ENCODE measurements at places on chromosomes 1 and 21.
A peak's percentile ranks its signal among the peaks of the same experiment; 100 is the strongest.

- no peak for DNase-seq
Observed at GRCh38 chr1:100400404-100400803, 48.1 kb downstream of the CDC14A start.

DNA sequence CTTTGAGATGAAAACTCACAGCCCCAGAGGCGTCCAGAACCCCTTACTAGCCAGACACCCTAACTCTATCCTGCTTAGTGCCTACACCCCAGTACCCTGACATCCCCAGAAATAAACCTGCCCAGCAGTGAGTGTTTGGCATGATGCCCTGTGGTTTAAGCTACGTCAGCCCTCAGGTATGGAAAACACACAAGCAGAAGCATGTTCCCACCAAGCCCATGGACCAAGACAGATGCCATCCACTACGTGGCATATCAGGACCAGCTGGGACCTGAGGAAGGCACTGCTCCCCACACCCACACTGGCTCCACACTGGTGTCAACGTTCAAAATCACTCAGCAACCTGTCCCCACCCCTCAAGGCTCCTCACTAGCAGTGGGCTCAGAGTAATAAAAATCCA lies 116.4 kb downstream of the SYT2 start:
- DNase-seq, result no peak

GRCh38 chr1:88680911-88681622 lies 3.0 kb upstream of the PKN2 start:
- no peak for DNase-seq

DNA sequence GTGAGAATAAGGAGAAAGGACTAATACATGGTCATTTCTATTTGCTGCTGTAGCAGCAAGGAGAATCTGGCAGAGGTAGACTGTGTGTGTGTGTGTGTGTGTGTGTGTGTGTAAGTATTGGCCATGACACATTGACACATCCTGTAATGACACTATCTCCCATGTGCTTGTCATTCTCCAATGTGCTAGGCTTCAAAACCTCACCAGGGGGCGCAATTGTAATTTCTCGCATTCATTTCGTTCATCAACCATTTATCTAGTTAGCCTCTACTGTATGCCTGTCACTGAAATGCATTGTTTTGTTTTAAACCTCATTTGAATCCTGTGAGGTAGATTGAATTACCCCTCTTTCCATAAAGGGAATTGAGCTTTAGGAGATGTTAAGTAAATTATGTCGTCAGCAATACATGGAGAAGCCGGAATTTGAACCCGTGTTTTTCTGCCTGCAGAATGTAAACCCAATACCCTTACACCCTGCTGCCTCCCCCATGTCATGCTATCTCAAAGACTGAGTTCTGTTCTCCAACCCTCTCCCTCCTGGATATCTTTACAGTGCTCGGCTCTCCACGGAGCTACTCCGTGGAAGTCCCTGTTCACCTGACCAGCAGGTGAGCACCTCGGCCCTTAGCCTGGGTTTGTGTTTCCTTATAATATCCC lies 100.8 kb downstream of the UCK2 start:
- no peak for DNase-seq

DNA sequence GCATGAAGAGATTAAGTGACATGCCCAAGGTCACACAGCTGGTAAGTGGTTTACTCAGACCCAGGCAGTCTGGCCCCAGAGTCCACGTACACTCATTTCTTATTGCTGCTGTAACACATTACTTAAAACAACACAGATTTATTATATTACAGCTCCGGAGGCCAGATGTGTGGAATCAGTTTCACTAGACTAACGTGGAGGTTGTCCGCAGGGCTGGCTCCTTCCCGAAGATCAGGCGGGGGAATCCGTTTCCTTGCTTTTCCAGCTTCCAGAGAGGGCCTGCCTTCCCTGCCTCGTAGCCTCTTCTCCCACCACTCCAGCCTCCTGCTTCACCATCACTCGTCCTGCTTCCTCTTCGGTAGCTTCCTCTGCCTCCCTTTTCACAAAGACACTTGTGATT lies 81.2 kb downstream of the KCNN3 start:
- DNase-seq, result no peak

GRCh38 chr1:119253366-119253765 lies 112.9 kb upstream of the WARS2 start:
- DNase-seq, result no peak

GRCh38 chr1:58282623-58283387 lies 263.7 kb downstream of the OMA1 start:
- no peak for DNase-seq

GRCh38 chr1:96863449-96863848 lies 141.9 kb downstream of the PTBP2 start:
- DNase-seq, result no peak

GRCh38 chr1:113663165-113663951 lies 95.9 kb downstream of the PHTF1 start:
- DNase-seq, result no peak

GRCh38 chr21:41895643-41896493 lies 16.7 kb upstream of the PRDM15 start:
- DNase-seq, result no peak

DNA sequence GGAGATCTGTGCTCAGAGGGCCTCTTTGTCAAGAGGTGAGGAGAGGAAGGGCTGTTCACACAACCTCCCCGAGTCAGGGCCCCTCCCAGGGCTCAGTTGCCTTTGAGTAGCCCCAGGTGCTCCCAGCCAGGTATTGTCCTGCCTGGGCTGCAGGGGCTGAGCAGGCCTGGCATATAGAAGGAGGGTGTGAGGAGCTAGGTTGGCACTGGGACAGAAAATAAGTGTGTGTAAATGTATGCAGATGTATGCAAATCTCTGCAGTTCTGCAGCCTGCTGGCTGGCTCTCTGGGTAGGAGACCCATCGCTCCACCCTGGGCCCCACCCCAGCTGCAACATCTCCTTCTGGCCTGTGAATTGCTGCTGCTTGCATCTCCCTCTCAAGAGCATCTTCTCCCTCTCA lies 52.4 kb downstream of the NAV1 start:
- no peak for DNase-seq

- no peak for DNase-seq
Observed at GRCh38 chr1:60581455-60582220, 500.7 kb upstream of the NFIA start.

DNA sequence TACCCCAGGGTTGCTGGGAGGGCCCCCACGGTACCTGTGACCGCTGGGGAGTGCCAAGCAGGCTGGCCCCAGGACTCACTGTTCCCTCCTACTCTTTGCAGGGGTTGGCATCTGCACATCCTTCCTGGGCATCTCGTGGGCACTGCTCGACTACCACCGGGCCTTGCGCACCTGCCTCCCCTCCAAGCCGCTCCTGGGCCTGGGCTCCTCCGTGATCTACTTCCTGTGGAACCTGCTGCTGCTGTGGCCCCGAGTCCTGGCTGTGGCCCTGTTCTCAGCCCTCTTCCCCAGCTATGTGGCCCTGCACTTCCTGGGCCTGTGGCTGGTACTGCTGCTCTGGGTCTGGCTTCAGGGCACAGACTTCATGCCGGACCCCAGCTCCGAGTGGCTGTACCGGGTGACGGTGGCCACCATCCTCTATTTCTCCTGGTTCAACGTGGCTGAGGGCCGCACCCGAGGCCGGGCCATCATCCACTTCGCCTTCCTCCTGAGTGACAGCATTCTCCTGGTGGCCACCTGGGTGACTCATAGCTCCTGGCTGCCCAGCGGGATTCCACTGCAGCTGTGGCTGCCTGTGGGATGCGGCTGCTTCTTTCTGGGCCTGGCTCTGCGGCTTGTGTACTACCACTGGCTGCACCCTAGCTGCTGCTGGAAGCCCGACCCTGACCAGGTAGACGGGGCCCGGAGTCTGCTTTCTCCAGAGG lies 6.8 kb downstream of the XKR8 start:
- DNase-seq, result no peak

GRCh38 chr1:205484985-205485967 lies 19.2 kb upstream of the CDK18 start:
- DNase-seq, result peak; percentile 47

GRCh38 chr1:157132616-157133167 lies 5.5 kb downstream of the ETV3 start:
- DNase-seq, result no peak

GRCh38 chr1:11473491-11474034 lies 5.4 kb upstream of the DISP3 start:
- DNase-seq, result no peak

DNA sequence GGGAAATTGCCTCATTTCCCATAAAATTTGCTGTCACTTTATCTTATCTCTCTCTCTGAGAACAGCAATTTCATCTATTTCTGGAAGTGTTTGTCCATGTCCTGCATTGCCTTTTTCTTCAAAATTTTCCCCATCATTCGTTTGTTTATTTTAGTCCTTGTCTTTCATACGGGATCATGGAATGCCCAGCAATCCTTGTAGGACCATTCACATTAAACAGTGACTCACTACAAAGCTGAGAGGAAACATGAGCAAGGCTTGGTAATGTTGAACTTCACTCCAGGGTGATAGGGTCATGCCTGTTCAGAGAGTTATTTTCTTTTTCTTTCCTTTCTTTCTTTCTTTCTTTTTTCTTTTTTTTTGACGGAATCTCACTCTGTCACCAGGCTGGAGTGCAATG lies 32.2 kb upstream of the HNRNPU start:
- no peak for DNase-seq

GRCh38 chr1:157751283-157751682 lies 25.6 kb downstream of the FCRL2 start:
- DNase-seq, result no peak

- no peak for DNase-seq
Observed at GRCh38 chr1:234661317-234661928, 51.4 kb upstream of the IRF2BP2 start.

GRCh38 chr1:230574502-230574901 lies 67.8 kb upstream of the COG2 start:
- DNase-seq, result no peak

DNA sequence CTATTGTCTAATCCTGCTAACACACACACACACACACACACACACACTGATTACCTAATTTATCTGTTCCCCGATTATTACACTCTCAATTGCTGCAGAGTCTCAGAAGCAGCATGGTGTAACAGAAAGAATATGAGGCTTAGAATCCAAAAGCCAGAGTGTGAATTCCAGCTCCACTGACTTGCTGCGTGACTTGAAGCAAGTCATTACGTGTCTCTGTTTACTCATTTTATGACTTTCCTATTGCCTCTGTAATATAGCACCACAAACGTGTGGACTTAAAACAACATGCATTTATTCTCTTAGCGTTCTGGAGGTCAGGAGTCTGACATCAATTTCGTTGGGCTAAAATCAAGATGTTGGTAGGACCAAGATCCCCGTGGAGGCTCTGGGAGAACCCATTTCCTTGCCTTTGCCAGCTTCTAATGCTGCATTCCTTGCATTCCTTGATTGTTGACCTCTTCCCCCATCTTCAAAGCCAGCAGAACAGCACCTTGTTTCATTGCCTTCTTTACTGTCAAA lies 55.9 kb upstream of the ATP5PO start:
- no peak for DNase-seq

- DNase-seq, result no peak
Observed at GRCh38 chr1:58249388-58249736, 297.2 kb downstream of the OMA1 start.

Data from activated B cell treated with CpG ODN at 0.5 μM for 24 hours (primary cell).